H9 (cell line): ENCODE measurements at places on chromosomes 7 and 10.

DNA sequence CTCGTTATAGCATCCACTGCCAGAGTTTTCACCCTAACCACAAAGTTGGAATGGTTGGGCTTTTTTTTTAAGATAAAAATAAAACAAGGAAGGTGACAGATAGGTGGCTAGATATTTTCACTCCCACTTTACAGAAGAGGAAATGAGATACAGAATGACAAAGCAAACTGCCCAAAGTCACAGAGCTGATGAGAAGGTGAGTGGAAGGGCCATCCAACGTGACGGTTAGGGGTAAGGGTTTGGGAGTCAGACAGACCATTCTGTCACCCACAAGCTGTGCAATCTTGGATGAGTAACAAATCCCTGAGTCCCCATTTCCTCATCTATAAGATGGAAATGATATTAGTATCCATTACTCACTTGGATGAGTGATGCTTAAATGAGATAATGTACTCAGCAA is 106.9 kb upstream of the PDLIM1 start:
- DNase-seq: no peak

DNA sequence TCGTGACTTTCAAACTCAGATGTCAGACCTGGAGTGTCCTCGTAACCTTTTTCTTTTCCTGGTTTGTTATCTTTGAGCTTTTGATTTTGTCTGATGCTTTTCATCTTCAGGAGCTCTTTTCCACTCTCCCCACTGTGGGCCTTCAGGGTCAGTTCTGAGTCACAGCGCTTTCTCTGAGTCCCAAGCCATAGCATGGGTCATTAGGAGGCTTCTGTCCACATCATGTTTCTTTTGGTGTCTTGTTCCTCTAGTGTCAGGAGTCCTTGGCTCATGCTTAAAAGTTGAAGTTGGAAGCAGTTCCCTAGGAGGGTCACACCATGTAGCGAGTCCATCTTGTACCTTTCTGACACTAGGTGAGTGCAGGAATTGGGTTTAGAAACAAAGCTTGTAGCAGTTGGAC is 40.3 kb downstream of the DAGLB start:
- DNase-seq: no peak

DNA sequence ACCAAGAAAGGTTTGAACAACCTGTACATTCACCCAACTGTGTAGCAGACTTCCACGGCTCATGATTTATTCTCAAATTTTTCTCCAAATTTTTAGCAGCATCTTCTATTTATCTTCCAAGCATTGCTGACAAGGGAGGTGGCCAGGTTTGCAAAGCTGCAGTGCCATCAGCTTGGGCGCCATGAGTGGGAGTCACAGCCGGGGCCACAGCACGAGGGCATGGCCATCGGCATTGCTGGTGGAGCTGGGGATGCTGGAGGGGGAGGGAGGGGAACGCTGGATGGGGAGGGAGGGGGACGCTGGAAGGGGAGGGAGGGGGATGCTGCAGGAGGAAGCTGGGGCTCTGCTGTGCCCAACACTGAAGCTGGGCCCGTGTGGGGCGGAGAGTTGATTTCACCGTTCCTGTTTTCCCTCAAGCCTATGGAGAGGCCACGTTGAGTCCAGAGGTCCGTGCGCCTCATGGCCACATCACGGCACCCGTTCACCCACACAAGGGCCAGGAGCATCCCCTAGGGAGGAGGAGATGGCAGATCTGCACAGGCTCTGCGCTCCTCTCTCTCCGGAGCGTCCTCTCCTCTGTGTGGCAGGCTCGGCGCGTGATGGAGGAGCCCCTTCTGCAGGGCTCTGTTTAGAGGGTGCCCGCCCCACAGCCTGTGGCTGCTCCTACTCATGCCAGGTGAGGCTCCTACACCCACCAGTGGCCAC is 520.2 kb downstream of the DNAJB6 start:
- DNase-seq: no peak

- no peak for DNase-seq
Observed at GRCh38 chr10:100008708-100009282, 952 bp downstream of the DNMBP start.

GRCh38 chr7:112929421-112929820 is 139.2 kb upstream of the TMEM168 start:
- DNase-seq: no peak

GRCh38 chr10:112811741-112812551 is 138.1 kb upstream of the TCF7L2 start:
- peak; percentile 85 for DNase-seq

DNA sequence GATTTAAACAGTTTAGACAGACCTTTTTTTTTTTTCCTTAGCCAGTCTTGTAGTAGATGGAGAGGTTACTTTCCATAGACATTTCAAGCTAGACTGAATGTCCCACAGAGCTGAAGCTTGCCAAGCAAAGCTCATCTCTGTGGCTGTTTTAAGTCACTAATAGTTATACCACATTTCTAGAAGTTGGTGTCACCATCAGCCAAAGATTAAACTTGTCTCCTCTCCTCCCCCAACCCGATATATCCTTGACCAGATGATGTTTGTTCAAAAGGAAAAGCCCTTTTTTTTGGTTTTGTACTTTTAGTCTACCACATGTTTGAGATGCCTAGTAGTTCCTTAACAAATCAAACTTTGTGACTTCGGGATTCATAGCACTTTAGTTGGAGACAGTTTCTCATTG is 66.1 kb downstream of the ADD3 start:
- DNase-seq: no peak

DNA sequence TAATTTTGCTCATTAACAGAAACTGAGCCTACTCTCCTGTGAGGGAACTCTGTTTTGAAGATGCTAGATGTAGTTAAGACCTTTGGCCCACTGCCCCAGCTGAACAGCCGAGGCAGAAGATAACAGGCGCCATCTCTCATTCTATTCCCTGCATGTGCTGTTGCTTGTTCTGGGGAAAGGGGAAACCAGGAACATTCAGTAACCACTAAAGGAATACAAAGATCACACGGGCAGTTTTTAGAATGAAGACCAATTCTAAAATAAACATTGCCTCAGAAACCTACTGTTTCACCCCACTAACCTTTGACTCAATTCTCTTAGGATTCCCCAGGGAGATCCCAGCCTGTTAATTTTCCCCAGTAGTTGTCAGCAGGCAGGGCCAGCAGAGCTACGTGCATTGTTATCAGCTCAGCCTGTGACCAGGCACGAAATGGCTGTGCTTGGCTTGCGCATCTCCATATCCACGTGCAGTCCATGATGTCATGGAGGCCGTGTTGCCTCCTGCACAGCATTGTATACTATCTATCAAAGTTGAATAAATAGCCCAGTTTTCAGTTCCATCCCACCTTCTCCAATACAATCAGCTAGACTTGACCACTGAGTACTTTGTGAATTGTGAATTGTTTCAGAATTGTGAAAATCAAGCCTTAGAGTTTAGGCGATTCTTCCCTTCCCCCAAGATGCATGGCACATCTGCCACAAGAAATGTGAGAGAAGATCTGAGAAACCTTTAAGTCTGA is 36.0 kb downstream of the ANK3 start:
- DNase-seq: no peak

GRCh38 chr7:41205600-41205999 is 497.3 kb downstream of the INHBA start:
- no peak for DNase-seq

GRCh38 chr10:96402417-96403305 is 43.9 kb upstream of the OPALIN start:
- DNase-seq: peak; percentile 50

GRCh38 chr10:456486-456885 is 233.0 kb downstream of the DIP2C start:
- DNase-seq: peak; percentile 19

- DNase-seq: no peak
Observed at GRCh38 chr10:22927166-22927565, 687 bp upstream of the ARMC3 start.

DNA sequence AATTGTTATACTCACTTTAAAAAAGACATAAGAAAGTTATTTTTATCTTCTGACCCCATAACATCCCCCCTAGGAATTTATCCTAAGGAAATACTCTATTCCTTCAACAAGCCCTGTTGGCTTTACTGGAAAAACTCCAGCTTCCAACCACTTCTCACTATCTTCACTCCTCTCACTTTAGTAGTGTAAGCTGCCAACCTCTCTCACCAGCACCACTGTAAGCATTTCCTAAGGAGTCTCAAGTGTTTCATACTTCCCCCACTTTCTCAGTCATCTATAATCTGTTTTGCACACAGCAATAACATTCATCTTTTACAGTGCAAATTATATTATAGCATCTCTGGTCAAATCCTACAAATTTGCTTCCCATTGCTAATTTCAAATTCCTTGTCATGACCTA is 45.8 kb downstream of the GPR85 start:
- DNase-seq: no peak

DNA sequence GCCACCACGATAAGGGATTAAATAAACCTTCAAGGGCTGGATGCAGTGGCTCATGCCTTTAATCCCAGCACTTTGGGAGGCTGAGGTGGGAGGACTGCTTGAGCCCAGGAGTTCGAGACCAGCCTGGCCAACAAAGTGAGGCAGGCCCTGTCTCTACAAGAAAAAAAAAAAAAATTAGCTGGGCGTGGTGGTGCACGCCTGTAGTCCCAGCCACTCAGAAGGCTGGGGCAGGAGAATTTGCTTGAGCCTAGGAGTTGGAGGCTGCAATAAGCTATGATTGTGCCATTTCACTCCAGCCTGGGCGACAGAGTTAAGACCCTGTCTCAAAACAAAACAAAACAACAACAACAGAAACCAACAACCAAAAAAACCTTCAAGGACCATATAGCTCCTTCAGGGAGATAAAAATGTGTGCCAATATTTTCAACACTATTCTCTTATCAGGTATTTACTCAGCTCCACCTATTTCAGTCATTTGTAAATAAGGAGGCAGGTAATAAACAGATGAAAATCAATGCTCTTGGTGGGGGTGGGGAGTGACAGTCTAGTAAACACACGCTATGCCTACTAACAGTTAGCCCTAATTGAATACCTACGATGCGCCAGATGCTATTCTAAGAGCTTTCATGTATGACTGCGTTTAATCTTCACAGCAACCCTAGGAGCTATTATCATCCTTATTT is 13.2 kb downstream of the BAIAP2L1 start:
- DNase-seq: no peak

DNA sequence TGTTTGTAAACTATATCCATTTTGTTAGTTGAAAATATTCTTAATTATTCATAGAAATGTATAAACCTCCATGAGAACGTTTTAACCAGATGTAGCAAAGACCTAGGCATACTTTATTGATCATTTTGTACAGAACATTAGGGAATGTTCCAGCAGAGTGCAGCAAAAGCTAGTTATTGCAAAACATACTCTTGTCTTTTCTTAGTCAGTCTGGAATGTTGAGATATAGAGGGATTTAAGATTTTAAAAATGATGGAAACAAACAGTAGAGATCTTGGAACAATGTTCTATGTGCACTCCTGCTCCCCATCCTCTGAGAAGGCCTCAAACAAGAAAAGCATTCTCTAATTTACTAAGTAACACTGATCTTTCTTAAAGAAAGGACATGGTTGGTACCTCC is 292.1 kb downstream of the BBS9 start:
- no peak for DNase-seq

DNA sequence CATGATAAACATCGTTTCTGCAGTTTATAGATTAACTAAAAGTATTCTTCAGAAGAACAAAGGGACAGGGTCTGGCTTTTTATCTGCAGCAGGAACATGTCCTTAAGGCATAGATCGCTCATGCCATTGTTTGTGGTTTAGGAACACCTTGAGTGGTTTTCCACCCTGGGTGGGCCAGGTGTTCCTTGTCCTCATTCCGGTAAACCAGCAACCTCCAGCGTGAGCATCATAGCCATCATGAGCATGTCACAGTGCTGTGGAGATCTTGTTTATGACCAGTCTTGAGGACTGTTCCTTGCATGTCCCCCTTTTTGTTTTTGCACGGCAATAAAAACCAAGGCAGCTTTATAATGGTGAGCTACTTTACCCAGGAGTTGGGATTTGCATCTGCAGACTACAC is 33.9 kb downstream of the STOX1 start:
- DNase-seq: no peak

- no peak for DNase-seq
Observed at GRCh38 chr10:79013406-79013987, 55.3 kb upstream of the ZMIZ1 start.

- no peak for DNase-seq
Observed at GRCh38 chr7:121307021-121307574, 21.7 kb upstream of the WNT16 start.
